ENCODE measurements at places on chromosomes 6 and 20.
A peak's percentile ranks its signal among the peaks of the same experiment; 100 is the strongest.

DNA sequence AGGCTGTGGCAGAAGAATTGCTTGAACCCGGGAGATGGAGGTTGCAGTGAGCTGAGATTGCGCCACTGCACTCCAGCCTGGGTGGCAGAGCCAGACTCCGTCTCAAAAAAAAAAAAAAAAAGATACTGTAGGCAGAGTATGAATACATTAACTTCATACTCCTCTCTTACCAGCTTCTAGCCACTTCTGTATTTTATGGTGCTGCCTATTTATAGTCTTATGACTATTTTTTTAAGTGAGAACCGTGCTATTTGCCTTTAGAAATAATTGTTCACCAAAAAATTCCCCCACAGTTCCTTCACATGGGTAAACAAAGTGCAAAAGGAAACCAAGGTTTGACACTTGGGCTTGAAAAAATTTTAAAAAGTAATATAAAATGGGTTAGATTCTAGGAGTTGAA is 1.5 kb upstream of the SNRNP48 start:
- DNase-seq: no peak

- DNase-seq: no peak
These were observed 42.2 kb upstream of the TPD52L1 start for GRCh38 chr6:125111219-125111983.

GRCh38 chr6:20716865-20717264 is 182.6 kb downstream of the CDKAL1 start:
- no peak for DNase-seq

GRCh38 chr6:35719830-35720733 is 16.8 kb upstream of the ARMC12 start:
- DNase-seq: peak; percentile 31

DNA sequence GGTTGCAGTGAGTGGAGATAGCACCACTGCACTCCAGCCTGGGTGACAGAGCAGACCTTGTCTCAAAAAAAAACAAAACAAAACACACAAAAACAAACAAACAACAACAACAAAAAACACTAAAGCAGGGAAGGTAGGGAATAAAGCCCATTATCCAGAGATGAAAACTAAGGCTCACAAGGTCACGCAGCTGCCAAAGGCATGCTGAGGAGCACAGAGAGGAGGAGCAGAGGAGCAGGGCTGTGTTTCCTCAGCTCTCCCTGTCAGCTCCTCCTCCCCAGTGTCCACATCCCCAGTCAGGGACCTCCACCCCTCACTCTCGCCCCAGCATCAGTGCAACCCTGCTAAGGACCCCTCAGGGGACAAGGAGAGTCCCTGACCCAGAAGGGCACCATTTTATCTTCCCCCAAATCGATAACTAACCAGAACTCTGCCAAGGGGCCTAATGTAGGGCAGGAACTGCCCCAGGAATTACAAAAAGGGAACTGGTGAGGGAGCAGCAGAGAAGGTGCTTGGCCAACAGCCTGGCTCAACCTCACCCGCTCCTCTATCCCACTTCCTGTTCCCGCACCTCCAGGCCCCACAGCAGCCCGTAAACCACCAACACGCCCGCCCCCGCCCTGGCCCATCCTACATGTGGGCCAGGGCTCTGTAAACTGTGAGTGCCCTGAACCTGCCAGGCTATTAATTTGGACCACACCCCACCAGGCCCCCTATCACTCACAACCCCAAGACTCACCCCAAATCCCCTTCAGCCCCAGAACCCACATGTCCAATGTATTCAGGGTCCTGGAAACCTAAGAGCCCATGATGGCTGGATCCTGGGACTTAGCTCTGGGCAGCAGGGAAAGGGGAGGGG is 9.0 kb downstream of the TEAD3 start:
- no peak for DNase-seq

- no peak for DNase-seq
These were observed 12.9 kb downstream of the OR2A4 start for GRCh38 chr6:131688286-131688685.

DNA sequence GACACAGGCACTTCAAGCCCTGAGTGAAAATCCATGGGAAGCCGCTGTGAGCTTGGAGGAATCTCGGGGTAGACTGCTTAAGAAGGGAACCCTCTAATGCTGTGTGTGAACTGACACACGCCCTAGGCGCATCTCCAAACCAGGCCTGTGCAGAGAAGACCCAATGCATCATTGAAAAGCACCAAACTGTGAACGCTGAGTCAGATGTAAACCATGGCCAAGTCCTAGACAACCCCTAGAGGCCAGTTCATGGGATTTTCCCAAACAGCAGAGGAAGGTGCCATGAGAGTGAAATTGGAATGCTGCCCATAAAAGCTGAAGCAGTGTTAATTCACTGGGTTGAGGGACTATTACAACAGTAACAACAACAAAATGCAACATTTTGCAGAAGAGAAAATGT is 296.5 kb downstream of the SMOC2 start:
- DNase-seq: no peak

GRCh38 chr6:63527658-63528514 is 44.4 kb upstream of the LOC128125822 start:
- DNase-seq: no peak

DNA sequence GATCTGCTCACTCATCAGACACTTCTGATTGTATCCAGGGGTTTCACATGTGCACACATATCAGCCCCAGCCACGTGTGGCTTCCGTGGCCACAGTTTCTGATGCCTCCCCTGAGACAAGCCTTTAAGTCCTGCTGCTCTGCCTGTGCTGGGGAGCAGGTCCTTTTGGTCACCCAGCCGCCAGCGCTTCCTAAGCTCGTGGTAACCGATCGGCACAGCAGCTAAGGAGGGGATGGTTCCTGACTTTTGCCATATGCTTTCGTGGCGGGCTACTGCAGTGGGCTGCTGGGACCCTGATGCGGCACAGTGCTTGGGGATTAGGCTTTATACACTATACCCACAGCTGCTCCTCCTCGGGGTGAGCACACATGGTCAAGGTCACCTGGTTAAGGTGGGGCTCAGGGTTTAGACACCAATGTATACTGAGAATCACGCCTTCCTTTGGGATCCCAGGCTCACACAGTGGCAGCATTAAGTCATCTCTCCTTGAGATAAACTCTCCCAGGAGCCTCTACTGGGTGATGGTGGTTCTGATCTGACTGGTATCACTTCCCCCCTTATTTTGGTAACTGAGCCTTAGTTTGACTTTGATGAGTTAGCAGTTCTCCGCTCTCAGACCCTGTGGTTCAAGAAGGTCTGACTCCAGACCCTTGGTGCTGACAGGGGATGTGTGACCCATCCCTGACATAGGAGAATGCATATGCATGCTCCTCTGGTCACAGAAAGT is 85.9 kb upstream of the KCNG1 start:
- DNase-seq: no peak

GRCh38 chr6:103784117-103784516 is 1075.6 kb downstream of the HACE1 start:
- DNase-seq: no peak

- DNase-seq: no peak
These were observed 285.6 kb upstream of the SGK1 start for GRCh38 chr6:134603561-134603960.

DNA sequence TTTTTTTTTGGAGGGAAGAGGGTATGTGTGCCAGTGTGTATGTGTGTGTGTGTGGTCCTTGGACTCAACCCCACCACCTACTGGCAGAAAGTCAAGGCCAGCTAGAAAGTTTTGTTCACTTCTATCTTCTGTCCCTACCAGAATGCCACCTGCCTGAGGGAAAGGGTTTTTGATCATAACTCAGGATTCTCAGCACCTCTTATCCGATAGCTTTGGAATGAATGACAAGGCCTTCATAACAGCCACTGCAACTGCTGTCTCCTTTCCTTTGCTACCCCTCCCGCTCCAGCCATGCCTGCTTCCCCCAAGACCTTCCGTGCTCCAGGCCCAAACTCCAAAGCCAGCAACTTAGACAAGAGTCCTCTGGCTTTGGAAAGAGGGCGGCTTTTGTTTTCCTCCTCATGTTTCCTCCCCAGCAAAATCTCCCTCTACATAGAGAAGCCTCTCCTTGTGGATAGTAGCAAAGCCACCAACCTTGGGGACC is 18.7 kb downstream of the BTN3A1 start:
- no peak for DNase-seq

DNA sequence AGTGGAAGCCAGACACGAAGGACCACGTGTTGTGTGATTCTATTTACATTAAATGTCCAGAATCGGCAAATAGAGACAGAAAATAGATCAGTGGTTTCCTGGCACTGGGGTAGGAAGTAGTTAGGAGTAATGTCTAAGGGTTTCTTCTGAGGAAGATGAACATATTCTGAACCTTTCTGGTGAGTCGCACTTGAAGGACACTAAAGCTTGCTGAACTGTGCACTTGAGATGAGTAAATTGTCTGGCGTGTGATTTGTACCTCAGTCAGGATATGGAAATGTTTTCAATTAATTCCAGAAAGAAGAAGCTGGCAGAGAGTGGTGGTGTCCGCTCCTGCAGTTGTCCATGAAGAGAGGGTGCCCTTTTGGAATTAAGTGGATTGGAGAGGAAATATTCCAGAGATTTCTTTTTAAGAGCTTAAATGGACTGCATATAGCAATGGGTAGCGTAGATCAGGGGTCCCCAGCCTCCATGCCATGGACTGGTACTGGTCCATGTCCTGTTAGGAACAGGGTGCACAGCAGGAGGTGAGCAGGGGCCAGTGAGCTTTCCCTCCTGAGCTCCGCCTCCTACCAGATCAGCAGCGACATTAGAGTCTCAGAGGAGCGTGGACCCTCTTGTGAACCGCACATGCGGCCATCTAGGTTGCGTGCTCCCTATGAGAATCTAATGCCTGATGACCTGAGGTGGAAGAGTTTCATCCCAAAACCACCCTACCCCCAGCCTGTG is 12.4 kb upstream of the KIF25 start:
- DNase-seq: no peak

DNA sequence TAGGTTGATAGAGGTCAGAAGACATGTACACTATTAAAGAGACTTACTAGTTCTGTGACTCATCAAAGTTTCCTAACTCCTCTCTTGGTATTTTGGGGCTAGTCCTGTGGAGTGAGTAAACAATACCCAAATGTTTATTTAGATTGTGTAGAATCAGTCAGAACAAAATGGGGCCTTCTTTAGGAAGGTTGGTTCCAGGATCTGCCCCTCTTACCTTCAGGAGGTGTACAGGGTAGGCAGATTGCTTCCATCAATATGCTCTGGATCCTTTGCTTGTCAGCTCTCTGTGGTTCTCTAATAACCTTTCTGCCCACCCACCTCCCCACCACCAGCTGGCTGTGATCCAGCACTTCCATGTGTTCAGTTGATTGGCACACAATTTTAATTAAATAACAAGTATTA is 107.0 kb downstream of the POPDC3 start:
- DNase-seq: no peak

- no peak for DNase-seq
These were observed 7.9 kb upstream of the CPNE5 start for GRCh38 chr6:36847152-36847551.

DNA sequence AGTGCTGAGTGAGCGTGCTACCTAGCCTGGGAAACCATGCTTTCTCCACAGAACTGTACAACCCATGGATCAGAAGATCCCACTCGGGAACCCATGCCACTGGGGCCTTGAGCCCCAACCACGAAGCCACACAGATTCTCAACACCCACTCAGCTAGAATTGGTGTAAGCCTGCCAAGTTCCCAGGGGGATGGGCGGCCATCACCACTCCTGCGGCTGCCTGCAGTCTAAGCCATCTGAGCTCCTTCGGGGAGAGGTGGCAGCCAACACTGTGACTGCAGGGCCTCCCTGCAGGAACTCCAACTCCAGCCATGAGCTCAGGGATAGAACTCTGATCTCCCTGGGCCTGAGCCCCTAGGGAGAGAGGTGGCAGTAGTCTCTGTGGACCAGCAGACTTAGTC is 33.6 kb upstream of the SENP6 start:
- DNase-seq: no peak

- no peak for DNase-seq
These were observed 33.5 kb downstream of the CFAP61 start for GRCh38 chr20:20085812-20086211.

GRCh38 chr6:166007349-166008263 is 160.0 kb downstream of the TBXT start:
- DNase-seq: peak; percentile 10

DNA sequence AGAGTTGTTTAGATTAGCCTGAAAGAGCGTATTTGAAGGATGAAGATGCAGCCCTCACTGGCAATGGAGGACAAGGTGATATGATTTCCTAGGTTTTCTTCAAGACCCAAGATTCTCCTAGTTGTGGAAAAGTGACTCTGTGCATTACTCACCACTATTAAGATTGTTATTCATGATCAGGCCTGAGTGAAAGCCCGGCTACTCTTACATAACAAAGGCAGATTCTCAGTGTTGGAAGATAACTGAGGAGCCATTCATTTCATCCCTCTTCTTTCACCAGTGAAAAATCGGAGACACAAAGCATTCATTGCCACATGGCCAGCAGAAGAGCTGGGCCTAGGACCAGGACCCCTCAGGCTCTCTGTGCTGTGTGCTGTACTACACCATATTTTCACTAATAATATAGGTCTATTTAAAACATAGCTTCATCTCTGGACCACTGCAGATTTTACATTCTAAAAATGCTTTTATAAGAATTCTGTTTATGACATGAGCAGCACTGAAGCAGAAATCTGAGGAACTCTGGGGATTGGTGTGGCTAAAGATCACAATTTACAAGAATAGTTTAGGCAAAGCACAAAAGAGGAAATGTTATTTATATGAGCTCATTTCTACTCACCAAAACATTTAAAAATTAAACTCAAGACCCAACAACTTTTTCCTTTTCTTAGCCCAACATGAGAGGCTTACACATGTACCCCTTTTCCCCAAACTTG is 181.9 kb upstream of the CCN2 start:
- DNase-seq: peak; percentile 12

DNA sequence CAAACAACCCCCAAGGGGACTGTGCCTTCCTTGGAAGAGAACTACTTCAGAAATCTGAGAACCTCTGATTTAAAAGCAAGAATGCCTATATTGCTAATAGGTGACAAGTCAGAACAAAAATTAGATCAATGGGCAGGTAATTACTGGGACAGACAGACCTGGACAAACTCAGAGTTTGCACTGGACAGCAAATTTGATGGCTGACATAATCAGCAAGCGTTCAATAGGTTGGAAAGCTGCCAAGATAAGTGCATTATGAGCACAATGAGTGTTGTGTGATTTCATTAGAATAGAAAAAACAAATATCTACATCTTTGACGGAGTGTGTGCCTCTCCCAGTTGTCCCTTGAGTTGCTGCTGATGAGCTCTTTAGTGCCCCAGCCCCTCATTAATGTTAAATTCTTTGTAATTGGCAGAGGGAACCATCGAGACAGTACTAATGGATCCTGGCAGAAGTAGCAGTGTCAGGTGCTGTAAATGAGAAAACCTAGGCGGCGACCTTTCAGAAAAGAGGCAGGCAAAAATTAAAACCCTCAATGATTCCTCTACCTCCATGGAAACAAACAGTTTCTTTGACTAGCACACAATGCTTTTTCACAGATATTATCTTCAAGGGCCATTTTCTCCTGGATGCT is 116.5 kb upstream of the COL21A1 start:
- DNase-seq: no peak

- no peak for DNase-seq
These were observed 23.5 kb upstream of the IBTK start for GRCh38 chr6:82270881-82271635.
